ENCODE measurements at places on chromosomes 4 and X.

GRCh38 chrX:68177542-68177941 lies 255.8 kb downstream of the OPHN1 start:
- DNase-seq: no peak

- DNase-seq: no peak
These were observed 1578.4 kb upstream of the IGFBP7 start for GRCh38 chr4:58688568-58688967.

DNA sequence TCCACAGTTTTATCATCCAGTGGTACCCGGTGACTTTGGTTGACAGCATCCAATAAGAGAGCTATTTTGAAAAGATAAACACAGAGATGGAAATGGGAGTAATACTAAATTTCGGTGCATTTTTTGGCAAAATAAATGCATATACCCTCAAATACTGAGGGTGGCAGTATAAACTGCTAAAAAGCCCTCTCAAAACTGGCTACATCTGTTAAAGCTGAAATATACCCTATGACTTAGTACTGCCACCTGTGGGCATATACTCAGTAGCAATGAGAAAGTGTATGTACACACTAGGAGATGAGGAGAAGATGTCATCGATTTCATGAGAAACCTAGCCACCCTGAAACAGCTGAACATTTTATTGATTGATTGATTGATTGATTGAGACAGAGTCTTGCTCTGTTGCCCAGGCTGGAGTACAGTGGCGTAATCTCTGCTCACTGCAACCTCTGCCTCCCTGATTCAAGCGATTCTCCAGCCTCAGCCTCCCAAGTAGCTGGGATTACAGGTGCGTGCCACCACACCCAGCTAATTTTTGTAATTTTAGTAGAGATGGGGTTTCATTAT lies 12.2 kb upstream of the TMEM128 start:
- DNase-seq: peak; percentile 8

GRCh38 chrX:23332101-23332887 lies 2.4 kb upstream of the PTCHD1 start:
- no peak for DNase-seq

DNA sequence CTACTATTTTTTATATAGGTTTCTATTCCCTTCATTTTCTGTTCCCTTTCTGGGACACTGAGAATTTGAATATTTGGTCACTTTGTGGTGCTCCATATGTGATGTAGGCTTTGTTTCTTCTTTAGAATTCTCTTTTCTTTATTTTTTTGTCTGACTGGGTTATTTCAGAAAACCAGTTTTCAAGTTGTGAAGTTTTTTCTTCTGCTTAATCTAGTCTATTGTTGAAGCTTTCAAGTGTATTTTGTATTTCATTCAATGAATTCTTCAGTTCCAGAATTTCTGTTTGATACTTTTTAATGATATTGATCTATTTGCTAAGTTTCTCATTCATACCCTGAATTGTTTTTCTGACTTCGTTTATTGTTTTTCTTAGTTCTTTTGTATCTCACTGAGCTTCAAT lies 96.2 kb upstream of the HAND2 start:
- DNase-seq: no peak

DNA sequence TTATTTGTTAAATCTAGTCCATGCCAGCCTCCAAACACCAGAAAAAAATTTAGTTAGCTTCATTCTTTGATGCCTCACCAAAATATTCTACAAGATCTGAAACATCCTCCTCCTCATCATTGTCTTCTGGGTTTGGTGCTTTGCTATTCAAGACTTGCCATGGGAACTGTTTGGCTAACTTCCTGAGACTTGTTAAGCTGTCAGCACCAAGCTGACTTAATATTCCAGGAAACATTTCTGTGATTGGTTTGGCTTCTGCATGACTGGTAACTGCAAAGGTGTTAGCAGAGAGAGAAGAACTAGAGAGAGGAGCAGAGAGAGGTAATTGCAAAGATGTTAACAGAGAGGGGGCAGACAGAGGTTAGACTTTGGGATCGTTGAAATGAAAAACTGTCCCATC lies 101.3 kb downstream of the PALLD start:
- no peak for DNase-seq

- DNase-seq: no peak
These were observed 79.3 kb upstream of the LIMCH1 start for GRCh38 chr4:41458689-41459088.

- DNase-seq: no peak
These were observed 48.5 kb upstream of the DDX60 start for GRCh38 chr4:168367065-168367464.

DNA sequence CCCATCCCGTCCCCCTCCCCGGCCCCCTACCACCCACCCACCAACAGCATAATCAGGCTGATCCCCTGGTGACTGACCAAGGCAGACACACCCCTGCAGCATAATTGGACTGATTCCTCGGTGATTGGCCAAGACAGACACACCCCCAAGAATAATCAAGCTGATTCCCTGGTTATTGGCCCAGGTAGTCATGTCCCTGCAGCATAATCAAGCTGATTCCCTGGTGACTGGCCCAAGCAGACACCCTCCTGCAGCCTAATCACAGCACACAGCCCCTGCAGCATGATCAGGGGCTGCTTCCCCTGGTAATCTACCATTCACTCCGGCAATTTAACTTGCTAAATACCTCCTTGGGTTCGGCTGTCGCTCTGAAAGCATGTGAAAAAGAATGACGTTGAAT lies 47.5 kb upstream of the STS start:
- DNase-seq: no peak

DNA sequence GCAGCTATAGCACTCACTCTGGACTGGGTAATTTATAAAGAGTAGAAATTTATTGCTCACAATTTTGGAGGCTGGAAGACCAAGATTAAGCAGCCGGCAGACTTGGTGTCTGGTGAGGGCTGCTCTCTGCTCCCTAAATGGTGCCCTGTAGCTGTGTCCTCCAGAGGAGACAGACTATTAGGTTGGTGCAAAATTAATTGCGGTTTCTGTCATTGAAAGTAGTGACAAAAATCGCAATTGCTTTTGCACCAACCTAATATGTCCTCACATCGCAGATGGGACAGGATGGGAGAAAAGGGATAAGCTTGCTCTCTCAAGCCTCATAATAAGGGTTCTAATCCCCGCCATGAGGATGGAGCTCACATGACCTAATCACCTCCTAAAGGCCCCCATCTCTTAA lies 258.1 kb upstream of the VCX3A start:
- DNase-seq: no peak

DNA sequence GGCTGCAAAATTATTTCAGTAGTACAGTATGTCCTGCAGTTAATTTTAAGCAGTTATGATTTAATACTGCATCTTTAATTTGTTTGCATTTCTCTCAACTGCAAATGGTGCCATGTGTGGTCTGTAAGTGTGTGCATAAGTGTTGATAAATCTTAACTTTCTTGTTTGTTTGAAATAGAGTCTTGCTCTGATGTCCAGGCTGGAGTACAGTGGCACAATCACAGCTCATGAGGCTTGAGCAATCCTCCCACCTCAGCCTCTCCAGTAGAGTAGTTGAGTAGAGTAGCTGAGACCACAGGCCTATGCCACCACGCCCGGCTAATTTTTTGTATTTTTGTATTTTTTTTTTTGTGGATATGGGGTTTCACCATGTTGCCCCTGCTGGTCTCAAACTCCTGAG lies 322.5 kb upstream of the NR3C2 start:
- DNase-seq: no peak

DNA sequence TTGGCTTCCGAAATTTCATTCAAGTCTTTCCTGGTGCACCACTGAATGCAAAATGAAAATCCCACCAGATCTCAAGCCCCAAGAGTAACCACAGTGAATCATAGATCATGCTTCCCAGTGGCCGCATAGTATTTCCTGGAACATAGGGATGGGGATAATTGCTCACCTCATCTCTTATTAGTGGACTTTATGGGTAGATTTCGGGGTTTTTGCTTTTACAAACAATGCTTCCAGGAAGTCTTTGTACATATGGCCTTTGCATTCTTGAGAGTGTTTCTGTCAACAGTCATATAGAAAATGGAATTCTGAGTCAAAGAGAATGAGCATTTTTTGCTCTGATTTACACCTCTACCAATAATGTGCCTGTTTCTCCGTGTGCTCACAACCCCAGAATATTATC lies 53.4 kb downstream of the PPEF2 start:
- no peak for DNase-seq

GRCh38 chr4:118254368-118254767 lies 98.4 kb downstream of the PRSS12 start:
- DNase-seq: no peak

GRCh38 chrX:29359276-29359675 lies 772.0 kb downstream of the IL1RAPL1 start:
- no peak for DNase-seq

DNA sequence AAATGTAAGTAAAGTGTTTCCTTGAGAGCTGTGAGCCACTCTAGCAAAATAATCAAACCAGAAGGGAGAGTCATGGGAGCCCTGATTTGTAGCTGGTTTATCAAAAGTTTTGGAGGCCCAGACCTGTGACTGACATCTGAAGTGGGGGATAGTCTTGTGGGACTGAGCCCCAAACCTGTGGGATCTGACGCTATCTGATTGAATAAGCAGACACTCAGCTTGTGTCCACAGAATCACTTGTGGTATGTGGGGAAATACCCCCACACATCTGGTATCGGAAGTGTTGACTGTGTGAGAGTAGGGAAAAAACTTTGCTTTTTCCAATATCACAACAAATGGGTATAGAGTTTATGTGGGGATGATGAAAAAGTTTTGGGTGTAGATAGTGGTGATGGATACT lies 35.4 kb downstream of the FUNDC1 start:
- no peak for DNase-seq

DNA sequence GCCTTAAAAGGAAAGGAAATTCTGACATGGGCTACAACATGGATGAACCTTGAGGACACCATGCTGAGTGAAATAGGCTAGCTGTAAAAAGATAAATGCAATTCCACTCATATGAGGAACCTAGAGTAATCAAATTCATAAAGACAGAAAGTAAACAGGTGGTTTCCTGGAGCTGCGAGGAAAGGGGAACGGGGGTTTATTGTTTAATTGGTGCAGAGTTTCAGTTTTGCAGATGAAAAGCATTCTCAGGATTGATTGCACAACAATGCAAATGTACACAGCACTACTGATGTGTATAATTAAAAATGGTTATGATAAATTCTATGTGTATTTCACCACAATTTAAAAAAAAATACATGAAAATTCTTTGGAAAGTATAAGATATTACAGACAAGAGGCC lies 24.0 kb downstream of the PLRG1 start:
- no peak for DNase-seq

DNA sequence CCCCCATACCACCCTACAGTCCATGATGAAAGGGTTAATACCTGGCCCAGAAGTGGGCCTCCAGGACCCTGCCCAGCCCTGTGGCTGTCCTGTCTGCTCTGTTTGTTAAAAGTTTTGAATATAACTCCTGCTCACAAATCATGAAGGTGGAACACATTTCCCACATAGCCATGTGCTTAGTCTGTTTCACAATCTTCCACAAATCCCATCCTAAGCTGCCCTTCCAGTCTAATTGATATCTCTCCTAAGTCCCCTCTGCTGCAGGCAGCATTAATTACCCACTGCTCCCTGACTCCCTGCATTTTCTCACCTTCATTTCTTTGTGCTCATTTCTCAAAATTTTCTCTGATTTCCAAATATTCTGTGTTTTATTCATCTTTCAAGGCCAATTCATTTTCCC lies 142.6 kb downstream of the AASDH start:
- DNase-seq: no peak

- no peak for DNase-seq
These were observed 1405.0 kb upstream of the IGFBP7 start for GRCh38 chr4:58515226-58515625.

- DNase-seq: no peak
These were observed 52.4 kb upstream of the NDP start for GRCh38 chrX:44025555-44025954.

DNA sequence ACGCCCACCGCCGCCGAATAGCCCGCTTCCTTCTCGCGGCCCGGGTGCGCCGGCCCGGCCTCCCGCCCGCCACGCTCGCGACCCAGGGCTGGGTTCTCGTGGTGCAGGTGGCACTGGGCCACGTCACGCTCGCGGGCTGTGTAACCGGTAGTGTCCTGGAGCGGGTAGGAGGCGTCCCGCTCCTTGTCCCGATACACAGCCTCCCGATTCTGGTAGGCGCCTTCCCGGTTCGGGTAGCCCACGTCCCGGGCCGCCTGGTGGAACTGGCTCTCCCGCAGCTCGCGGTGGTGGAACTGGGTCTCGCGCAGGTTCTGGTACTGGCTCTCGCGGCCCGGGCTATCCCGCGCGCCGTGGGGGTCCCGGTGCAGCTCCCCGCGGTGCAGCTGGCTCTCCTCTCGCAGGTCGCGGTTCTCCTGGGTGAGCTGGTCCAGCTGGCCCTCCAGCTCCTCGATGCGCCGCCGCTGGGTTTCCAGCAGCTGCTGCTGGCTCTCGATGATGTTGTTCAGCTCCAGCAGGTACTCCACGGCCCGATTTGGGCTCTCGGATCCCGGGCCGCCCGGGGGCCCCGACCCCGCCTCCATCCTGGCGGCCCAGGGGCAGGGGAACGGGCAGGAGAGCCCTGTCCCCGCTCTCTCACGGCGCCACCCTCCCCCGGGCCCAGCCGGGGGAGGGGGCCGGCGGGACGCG lies 39.3 kb upstream of the IQSEC2 start:
- no peak for DNase-seq

- no peak for DNase-seq
These were observed 48.5 kb downstream of the MAGEC2 start for GRCh38 chrX:142156567-142156966.

DNA sequence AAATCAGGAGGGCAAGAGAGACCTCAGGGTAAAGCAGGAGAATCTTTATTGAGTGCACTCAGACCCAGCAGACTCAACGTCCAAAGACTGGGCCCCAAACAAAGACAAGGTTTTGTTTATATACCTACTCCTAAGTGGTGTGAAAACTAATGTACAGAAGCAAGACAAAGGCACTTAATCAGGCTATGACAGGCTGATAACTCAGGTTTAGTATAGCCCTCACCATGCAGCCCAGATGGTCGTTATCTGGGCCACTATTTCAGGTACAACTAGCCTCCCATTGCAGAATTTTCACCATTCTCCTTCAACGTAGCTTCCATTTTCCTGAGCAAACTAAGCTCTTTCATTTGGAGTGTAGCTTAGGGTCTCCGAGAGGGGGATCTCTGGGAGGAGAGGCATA lies 36.9 kb downstream of the SULT1E1 start:
- no peak for DNase-seq

DNA sequence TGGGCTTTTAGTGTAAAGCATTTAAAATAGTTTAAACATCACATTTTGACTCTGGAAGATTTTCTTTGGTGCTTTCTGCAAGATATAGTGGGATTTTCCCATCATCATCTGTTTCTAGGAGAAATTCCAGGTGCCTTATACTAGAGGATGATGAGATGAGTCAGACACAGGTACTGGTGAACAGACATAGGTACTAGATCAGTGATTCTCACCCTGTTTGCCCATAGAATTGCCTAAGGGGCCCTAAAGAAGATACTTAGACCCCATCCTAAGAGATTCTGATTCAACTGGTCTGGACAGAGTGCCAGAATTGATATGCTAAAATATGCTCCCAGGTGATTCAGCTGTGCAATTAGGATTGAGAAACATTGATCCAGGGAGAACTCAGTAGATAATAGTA lies 9.7 kb downstream of the TSPAN7 start:
- DNase-seq: no peak

DNA sequence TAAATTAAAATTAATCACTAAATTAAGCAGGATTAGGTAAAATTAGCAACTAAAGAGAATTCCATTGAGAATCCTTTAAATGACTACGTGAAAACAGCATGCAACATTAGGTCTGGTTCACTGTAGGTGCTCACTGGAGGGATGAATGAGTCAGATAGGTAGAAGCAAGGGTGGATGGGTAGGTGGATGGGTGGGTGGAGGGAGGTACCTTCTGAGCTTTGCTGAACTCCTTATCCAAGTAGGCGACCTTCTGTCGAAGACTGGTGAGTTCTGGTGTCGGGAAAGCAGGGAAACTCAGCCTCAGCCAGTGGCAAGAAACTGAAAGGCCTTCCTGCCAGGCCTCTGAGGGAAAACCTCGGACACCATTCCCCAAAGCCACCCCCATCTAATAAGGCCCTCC lies 3.0 kb downstream of the GRIPAP1 start:
- DNase-seq: no peak

All from T-cell (primary cell).